ENCODE measurements at places on chromosomes 6 and 20.

- DNase-seq, result peak; percentile 34
These were observed 469.0 kb downstream of the CDC5L start for GRCh38 chr6:44856479-44856878.

DNA sequence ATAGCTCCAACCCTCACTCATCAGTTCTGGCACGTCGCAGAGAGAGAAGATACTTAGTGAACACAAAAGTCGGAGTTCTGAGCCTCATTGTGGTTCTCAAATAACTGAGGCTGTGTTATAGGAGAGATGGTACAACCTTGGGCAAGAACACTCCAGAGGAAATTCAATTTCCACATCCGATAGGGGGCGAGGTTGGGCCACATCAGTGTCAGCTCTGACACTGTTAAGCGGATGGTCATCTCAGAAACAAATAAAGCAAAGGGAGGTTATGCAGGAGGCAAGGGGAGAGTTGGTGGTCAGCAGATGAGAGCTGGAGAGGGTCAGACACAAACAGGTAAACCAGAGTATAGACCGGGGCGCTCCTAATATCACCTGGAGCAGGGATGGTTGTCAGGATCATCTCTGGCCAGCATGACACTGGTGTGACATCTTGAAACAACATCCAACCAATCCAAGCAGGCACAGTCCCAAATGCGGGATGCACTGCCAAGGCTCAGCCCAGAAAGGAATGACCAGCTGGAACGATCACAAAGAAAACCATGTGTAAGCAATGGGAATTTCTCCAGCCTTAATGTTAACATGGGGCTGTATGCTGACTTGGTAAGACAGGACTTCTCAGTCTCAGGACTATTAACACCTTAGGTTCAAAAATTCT lies 331.8 kb downstream of the HACE1 start:
- peak; percentile 49 for DNase-seq

- DNase-seq, result peak; percentile 35
These were observed 541.5 kb downstream of the CD83 start for GRCh38 chr6:14658886-14659561.

- no peak for DNase-seq
These were observed 24.7 kb downstream of the GLO1 start for GRCh38 chr6:38678178-38678760.

DNA sequence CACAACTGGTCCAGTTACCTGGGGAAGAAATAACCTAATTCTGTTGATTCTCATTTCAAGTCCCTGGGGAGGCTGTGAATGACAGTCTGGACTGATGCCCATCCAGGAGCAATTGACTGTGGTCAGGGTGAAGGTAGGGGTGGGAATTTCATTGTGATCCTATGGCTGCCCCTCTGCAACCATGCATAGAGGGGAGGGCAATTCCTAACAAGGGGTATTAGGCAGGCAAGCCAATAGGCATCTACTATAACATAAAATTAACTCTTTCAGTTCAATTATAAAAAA lies 44.0 kb upstream of the TRAM2 start:
- no peak for DNase-seq

DNA sequence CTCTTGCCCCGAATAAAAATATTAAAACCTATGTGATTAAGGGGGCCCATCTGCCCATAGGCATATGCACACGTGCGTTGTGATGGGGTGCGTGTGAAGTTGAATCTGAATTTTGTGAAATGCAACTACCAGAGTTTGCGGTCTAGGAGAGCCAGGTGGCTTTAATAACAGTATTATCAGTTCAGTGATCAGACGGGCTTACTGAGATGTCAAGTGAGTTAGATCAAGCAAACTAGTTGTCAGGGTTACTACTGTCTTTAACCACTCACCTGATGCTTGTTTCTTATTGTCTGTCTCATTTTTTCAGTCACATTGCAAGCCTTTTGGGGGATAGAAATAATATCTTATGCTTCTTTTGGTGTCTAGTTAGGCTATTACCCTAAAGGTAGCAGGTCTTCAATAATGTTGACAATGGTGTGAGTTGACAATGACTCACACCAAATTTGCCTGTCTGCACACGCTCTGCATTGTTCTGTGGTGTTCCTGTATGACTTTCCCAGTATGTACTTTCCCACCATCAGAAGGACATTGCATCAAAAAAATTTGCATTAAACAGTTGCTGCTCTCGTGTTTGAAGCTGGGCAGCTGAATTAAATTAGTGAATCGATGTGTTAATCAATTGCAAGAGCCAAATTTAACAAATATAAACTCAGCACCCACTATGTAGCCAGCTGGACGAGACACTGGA lies 103.1 kb upstream of the NAA20 start:
- DNase-seq, result peak; percentile 57

GRCh38 chr20:38134427-38135270 lies 30.4 kb downstream of the TGM2 start:
- peak; percentile 25 for DNase-seq

- no peak for DNase-seq
These were observed 71.8 kb upstream of the HINT3 start for GRCh38 chr6:125884634-125885371.

GRCh38 chr6:105889902-105890301 lies 196.2 kb upstream of the PRDM1 start:
- no peak for DNase-seq

DNA sequence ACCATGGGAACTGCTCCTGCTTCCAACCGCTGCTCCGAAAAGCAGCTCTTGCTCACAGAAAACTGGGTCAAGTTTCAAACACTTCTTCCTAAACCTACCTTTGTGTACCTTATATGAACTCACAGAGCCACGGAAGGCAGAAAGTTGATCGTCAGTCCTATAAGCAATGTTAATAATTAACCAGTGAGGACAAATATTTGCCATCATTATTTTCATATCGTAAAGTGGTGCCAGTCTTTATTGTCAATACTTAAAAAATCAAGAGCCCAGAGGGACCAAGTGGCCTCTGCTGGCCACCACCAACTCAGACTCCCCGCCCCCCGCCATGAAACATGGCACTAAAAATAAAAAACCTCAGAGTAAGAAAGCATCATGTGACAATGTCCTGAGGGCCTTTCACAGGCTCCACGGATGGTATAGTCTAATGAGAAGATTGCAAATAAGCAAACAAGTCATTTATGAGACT lies 9.1 kb upstream of the PBOV1 start:
- DNase-seq, result no peak

- DNase-seq, result no peak
These were observed 10.4 kb downstream of the TGM6 start for GRCh38 chr20:2390951-2391675.

DNA sequence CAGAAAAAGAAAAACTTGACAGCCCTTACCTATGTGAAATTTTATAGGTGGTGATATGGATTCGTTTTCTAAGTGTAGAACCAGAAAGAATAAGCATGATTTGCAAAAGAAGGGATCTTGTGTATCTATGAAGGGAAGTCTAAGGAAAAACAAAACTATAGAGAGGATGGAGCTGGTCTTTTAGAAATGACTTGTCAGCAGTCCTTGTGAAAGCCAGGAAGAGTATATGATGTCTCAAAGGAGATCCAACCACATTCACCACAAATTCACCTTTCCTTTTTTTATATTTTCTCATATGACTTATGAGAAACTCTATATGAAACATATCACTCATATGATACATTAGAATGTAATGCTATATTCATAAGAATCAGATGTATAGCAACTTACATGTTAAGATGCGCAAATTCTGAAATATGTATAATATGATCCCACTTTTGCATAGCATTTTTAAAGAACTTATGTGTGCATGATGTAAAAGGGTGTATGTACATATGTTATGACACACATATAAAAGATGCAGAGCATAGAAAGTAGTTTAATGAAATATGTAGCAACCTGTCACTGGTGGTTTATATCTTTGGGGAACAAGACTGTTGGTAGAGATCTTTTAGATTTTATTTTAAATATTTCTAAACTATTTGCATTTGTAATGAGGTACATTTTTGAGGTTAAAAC lies 91.9 kb upstream of the NUP153 start:
- DNase-seq, result no peak

- DNase-seq, result peak; percentile 49
These were observed 48.6 kb downstream of the SLC2A10 start for GRCh38 chr20:46757754-46758678.

- peak; percentile 84 for DNase-seq
These were observed 20.2 kb downstream of the MCUR1 start for GRCh38 chr6:13794184-13794583.

GRCh38 chr6:48099713-48100587 lies 11.0 kb downstream of the PTCHD4 start:
- DNase-seq, result no peak

DNA sequence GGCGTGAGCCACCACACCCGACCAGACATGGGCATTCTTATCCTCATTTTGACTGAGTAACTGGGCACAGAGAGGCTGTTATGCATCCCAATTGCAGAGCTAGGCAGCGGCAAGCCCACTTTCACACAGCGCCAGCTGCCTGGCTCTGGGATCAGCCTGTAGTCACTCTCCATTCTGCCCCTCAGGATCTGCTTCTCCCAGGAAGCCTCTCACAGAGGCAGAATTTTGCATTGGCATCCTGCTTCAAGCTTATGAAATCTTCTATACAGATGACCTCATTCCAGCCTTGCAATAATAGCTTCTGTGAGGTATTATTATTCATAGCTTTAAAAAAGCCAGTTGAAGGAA lies 37.0 kb upstream of the IER3 start:
- no peak for DNase-seq

DNA sequence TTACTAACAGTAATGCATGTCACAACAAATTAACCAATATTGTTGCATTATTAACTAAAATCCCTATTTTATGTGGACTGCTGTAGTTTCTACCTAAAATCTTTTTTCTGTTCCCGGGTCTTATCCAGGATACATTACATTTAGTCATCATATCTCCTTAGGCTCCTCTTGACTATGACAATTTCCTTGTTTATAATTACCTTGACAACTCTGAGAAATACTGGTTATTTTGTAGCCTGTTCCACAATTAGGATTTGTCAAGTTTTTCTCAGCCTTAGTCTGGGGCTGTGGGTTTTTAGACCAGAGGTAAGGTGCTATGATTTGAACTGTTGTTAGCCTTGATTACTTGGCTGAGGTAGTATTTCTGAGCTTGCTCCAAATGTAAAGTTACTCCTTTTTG lies 3.7 kb downstream of the FBXO5 start:
- DNase-seq, result no peak

- DNase-seq, result no peak
These were observed 632.5 kb upstream of the MMS22L start for GRCh38 chr6:97915537-97915936.

DNA sequence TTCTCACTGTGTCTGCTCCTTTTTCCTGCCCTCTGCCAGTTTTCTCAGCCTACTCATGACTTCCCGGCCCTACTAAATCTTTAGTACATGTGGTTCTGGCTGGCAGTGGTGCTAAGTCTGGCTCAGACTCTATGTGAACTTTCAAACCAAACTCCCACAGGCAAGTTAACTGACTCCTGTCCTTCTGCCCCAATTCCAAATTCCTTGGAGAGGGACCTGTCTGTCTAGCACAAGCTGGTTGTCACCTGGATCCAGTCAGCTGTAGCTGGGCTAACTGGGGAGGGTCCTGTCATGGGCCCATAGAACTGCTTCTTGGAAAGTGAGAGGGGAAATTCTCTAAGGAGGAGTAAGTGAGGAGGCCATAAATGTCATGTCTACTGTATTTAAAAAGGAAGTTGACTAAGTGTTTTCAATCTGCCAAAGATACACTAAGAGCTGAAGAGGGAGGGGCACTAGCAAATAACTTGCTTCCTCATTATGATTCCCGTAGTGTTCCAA lies 240.1 kb downstream of the KCNQ5 start:
- DNase-seq, result peak; percentile 77

DNA sequence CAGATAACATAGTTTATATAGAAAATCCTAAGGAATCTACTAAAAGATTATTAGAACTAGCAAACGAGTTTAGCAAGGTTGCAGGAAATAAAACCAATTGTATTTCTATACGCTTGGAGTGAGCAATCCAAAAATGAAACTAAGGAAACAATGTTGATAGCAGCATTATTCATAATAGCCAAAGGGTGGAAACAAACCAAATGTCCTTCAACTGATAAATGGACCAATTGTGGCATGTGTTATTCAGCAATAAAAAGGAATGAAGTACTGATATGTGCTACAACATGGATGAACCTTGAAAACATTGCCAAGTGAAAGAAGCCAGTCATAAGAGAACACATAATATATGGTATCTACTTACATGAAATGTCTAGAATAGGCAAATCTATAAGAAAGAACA lies 101.0 kb upstream of the VSTM2L start:
- DNase-seq, result no peak

- peak; percentile 50 for DNase-seq
These were observed 34.7 kb downstream of the KIAA1755 start for GRCh38 chr20:38225900-38226263.

DNA sequence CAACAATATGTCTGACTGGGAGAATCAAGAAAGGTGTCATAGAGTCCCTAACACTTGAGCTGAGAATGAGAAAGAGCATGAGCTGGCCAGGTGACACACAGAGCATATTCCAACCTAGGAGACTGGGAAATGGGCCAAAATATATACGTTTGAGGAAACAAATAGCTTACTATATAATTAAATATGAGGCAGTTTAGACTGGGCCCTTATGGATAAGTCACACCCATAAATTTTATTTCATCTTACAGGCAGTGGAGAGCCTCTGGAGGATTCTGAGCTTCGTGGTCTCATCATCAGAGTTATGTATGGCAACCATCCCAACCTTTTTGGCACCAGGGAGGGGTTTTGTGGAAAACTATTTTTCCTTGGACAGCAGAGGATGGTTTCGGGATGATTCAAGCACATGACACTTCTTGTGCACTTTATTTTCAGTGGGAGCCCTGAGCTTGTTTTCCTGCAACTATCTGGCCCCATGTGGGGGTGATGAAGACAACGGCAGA lies 12.9 kb upstream of the NQO2 start:
- DNase-seq, result peak; percentile 96

- DNase-seq, result no peak
These were observed 12.2 kb downstream of the DUSP15 start for GRCh38 chr20:31857861-31858759.

- peak; percentile 4 for DNase-seq
These were observed 794.6 kb downstream of the TFAP2A start for GRCh38 chr6:9620263-9620662.

DNA sequence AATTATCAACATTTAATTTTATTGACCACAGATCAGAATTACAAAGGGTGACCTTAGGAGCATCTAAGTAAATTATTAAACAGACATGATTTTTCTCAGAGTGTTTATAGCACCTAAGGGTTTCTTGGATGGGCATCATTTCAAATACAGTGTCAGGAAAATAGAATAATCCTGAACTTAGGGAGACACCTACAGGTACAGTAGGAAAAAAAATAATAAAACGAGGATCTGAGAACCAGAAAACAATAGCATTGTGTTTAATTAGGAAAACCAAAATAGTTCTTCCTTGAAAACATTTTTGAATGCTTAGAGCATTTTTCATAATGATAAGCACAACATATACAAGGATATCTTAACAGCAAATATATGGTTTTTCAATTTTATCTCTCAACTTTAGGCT lies 39.2 kb downstream of the MMUT start:
- no peak for DNase-seq
